ENCODE measurements at places on chromosomes 3 and 15.

- no peak for DNase-seq
Observed at GRCh38 chr3:35777065-35777464, 137.7 kb downstream of the ARPP21 start.

DNA sequence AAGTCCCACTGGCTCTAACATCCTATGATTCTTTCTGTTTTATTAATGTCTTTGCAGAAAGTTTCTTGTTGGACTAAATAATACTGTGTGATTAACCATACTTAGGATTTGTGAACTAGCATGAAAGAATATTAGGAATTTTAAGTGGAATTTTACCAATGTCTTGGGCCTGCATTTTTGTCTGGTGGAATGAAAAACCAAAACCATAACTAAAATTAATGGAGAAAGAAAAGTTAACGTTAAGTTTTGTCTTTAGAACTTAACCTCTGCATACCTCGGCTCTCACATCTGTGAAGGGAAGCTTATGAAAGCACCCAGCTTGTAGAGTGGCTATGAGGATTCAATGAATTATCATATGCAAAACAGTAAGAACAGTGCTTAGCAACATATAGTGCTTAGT lies 6.5 kb downstream of the FBN1 start:
- DNase-seq, result no peak

GRCh38 chr3:145094355-145094941 lies 1066.5 kb downstream of the PLOD2 start:
- no peak for DNase-seq

DNA sequence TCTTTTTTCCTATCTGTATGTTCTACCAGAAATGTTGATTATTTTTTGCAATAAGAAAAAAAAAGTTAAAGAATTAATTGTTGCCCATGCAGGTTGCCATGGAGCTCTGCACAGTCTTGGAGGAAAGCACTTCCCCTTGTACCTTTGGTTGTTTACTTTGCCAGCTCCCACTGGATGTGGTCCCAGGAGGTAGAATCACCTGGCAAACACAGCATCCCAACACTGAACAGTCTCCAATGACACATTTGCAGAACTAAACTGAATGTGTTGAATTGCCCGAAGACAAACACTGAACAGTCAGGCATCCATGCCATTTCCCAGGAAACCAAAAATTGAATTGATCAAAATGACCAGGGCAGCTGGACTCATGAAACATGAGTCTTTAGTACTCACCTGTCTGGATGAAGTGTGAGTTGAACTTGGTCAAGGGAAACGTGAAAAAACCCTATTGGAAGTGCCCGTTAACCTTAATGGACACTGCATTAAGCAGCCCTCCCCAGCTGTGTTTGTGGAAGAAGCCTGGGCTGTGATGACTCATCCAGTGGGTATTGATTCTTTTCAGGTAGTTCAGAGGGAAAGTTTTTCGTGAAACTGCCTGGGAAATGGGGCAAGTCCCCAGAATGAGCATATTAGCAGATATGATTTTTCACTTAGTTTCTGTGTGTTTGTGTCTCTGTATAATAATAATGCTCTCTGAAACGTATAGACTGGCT lies 284.7 kb upstream of the STT3B start:
- DNase-seq, result no peak

DNA sequence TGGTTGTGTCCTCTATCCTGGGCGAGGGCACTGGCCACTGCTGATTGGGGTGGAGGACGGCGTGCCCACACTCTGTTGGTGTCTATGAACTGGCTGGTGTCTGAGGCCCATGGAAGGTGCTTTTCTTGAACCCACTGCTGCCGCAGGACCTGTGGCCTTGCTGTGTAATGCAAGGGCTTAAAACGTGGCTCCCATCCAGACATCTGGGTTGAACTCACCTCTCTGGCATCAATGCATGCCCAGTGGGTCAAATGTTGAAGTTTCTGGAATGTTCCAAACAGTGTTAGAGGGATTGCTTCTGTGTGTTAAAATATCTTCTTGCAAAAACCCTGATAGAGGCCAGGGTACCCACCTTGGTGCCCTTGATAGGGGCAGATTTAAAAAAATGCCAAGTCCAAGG lies 42.6 kb downstream of the FAM3D start:
- no peak for DNase-seq

Measured in amygdala (tissue), 56 donors.